HS-5 (cell line): ENCODE measurements at places on chromosomes 13 and 19.

DNA sequence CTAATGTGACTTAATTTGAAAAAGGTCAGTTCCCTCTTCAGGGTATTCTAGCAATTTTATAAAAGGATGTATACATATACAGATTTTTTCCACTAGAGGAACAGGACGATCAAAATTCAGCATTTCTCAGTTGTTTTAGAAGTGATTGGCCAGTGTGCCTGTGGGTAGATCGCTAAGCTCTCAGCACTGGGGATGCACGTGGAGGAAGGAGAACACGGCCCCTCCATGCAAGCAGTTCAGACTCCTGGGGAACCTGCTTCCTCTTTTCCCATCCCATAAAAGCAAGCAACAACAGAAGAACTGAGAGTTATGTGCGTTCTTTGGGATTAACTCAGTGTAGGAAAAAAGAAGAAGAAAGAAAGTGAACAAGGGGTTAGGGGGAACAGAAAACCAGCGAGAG lies 328.8 kb downstream of the FOXO1 start:
- no peak for DNase-seq

DNA sequence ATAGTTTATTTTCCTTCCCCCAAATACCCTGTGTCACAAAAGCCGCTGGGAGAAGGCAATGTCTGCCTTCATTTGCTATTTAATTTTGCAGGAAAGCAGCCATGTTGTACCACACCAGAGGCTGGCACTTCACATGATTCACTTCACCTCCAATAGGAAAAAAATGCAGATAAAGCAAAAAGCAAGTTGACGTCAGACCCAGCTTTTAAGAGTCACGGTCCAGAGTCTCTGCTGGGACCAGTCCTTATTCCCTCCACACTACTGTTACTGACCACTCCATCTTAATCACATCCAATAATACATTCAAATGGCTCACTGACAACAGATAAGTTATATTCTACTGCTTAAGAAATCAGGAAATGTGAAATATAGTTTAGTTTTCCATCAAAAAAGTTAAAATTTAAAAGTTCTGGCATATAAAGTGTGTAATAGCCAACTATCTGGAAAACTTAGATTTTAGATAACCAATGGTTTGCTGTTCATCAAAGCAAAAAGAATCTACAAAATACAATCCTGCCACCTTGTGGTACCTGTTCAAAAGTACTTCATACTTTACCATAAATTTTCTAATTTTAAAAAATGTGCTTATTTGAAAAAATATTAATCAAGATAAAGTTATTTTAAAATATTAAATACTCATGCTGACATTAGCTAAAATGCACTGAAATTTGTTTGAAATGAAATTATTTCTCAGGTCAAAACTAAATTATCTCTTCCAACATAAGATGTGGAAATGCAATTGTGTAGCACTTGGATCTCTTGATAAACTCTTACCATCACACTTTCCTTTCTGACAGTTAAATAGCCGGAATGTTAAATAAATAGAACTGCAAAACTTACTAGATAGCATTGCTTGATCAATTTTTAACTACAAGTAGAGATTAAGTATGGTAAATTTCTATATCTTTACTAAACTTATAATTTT lies 97.3 kb downstream of the SERP2 start:
- no peak for DNase-seq

- DNase-seq, result no peak
Observed at GRCh38 chr13:44024846-44025195, 145.1 kb downstream of the LACC1 start.

DNA sequence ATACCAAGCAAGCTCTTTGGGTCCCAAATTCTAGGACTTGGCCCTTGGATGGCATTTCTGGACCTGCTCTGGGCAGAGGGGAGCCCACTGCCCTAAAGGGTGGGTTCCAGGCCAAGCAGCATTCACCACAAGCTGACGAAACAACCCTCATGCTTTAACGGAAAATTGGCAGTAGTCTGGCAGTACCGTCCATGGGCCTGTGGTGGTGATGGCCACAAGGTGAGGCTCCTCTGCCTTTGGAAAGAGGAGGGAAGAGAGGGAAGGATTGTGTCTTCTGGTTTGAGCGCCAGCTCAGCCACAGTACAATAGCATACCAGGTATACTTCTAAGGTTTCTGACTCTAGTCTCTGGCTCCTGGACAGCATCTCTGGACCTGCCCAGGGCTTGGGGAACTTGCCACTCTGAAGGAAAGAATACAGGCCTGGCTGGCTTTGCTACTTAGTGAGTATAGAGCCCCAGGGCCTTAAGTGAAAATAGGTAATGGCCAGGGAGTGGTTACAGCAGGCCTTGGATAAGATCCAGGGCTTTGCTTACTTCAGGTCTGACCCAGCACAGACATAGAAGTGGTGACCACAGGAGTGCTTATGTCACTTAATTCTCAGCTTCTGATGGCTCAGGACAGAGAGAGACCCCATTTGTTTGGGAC lies 595.5 kb downstream of the LMO7 start:
- no peak for DNase-seq

- no peak for DNase-seq
Observed at GRCh38 chr19:54207983-54208783, 7.5 kb downstream of the RPS9 start.

DNA sequence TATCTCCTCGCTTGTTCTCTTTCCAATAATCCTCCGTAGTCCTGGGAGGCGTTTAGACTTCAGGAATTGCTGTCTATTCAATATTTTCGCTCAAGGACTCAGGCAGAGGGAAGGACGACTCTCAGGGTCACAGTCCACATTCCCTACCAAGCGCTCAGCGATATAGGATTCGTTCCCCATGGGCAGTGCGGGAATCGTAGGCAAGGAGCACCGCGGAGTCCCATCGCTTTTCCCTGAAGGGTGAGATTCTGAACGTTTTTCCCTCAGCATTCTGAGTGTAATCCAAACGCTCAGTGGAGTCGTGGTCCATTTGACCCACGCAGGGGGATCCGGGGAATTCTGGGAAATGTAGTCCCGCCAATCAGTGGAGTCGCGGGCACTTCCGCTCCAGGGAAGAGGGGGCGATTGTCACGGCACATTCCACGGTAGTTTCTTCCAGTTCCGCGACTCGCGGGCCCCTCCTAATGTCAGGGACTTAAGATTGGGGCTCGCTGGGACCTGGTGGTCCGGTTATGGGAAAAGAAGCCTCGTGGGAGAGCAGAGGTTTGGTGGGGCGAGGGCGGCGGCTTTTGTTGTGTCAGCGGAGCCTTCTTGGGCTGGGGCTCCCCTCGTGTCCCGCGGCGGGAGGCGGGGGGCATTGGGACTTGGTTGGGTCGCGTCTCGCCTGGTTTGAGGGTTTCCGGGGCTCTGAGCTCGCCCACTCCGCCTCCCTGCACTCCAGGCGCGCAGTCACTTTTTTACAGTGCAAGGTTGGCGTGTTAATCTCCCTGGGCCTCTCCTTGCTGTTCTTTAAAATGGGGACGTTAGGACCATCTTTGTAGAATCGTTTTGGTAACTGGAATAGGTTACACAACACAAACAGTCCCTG lies at the start of gene ZNF234:
TSS of gene ZNF234 (plus strand) at position 364 of the 868 bp plus-strand sequence. CDS start 3,079 bp downstream, outside the sequence.
- DNase-seq, result peak; percentile 55

DNA sequence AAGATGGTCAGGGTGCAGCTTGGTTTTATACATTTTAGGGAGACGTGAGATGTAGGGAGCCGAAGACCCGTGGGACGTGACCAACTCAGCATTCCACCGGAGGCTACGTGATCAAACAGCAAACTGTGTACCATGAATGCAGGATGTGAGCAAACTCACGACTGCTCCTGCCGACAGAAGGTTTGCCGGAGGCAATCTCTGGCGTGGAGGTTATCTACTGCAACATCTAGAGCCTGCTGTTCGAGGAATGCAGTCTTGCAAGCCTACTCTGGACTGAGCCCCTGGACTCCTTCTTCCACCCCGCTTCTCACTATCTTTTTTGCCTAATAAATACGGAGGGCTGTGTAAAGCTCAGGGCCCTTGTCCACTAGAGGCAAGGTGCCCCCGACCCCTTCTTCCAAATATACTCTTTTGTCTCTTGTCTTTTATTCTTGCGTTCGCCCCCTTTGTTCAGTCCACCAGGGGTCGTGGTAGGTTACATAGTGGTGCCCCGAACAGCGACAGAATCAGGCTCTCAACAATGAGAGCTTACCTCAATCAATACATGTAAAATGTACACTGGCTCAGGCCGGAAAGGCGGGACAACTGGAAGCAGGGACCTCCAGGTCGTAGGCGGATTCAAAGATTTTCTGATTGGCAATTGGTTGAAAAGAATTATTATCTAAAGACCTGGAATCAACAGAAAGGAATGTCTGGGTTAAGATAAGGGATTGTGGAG lies 8.9 kb upstream of the OR1I1 start:
- DNase-seq, result no peak

DNA sequence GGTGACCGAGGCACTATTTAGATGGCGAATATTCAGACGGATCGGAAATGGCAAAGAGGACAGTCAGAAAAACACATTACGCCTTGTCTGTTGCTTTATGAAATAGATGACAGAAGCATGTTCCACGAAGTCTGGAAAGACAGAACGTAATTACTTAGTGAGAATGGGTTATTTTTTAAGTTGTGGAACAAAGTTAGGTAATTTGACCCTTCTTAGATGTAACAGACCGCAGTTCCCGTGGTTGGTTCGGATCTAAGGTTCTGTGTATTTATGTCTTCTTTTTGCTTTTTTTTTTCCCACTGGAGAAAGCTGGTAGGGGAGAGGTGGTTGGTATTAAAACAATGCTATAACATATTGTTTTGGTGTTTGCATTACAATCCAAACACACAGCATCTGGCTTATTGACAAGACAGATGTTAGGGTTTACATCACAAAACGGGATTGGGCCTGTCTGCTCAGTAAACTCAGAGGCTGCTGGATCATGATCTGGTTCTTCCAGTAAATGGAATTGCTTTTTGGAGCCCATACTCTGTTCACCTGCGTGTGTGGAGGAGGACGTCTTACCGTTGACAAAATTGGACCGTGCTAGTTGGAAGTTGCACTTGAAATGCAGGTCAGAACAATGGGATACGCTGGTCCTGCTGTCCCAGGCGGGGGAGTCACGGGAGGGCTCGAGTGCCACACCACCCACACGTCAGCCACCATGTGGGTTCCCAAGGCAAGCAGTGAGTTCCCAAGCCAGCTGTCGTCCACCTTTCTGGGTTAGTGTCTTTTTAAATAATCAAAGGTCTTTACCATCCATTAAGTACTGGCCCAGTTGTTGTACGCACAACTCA lies 13.8 kb downstream of the ATP11A start:
- DNase-seq, result no peak

- no peak for DNase-seq
Observed at GRCh38 chr13:99288089-99288488, 19.1 kb downstream of the GPR183 start.

DNA sequence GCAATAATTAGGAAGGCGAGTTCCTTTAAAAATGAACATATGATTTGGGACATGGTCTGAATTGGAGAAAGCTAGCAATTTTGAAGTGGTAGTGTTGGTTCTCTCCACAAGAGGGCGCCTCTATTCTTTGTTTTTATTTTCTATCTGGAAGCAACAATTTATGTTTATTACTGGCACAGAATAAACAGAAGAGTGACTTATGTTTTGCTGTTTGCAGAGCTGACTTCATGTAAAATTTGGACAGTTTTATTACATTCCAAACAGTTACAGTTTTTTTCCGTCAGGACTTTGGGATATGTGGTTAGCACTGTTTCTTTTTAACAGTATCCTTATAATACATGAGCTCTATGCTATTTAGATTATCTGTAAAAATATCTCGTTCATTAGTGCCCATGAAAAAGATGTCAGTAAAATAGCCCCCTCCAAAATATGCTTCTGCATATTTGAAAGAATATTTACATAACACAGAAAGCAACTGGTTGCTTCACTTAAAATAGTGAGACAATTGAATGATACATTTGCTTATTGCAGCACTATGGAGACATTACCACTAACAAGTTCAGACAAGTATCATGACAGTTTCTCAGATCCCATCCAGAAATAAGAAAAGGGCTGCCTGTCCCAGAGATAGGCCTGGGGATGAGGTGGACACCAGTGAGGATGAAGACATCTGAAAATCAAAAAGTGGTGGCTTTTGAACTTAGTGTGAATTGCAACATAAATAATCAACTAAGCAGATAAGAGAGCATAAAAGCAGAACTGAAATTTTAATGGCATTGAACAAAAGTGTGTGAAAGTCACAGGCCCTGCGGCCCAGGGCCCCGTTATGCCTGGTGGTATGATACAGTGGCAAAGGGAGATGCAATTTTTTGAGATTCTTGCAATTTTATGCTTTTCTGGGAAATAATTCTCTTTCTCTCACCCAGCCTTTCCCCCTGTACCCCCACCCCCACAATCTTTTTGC lies 32.3 kb upstream of the FGF9 start:
- DNase-seq, result no peak

DNA sequence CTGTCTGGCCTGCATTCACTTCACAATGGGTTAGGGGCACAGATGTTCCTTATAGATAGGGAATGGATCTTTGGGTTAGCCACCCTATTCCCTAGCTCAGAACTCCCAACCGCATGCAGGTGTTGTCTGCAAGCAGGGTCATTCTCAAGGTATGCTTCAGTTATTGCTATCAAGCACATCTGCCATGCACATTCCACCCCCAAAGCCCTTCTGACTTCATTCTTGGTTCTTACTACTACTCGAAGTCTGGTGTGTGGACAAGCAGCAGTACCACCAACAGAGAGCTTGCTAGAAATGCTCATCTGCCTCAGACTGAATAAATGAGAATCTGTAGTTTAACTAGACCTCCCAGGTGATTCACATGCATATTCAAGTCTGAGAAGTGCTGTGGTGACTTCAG lies 31.3 kb downstream of the SERPINE3 start:
- DNase-seq, result no peak

DNA sequence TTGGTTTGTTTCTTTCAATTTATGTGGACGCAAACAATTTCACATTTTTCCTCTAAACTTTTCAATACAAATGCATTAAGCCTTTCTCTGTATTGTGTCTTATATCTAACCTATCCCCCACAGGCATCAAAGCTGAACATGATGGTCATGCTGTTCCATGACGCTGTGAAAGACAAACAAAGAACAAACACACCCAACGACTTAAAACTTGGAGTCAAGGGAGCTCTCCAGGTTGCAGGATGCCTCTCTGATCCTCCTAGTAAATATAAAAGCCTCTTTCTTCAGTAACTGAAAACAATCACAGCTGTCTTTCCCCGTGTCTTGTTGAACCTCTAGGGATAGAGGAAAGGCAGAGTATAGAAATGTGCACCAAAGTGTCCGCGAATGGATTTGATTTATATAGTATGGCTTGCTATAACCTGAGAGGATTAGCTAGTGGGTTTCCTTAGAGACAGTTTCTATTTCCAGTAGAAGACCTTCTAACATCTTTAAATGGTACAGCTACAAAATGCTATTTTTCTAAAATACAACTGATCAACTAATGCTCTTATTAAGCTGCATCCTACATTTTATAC lies 43.1 kb downstream of the PCDH9 start:
- no peak for DNase-seq

- DNase-seq, result no peak
Observed at GRCh38 chr19:50830266-50831025, 2.9 kb downstream of the KLK15 start.

DNA sequence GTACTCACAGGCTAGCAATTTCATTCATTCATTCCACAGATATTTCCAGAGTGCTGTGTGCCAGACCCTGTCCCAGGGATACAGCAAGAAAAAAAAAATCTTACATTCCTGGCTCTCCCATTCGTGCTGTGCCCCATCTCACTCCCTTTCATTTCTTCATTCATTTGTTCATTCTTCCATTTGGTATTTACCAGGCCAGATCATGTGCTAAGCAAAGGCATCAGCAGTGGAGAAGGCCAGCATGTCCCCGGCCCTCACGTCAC lies 2.3 kb downstream of the MAP3K10 start:
- DNase-seq, result no peak
